CD4-positive, alpha-beta T cell (primary cell): ENCODE measurements at places on chromosomes 5 and 9.

DNA sequence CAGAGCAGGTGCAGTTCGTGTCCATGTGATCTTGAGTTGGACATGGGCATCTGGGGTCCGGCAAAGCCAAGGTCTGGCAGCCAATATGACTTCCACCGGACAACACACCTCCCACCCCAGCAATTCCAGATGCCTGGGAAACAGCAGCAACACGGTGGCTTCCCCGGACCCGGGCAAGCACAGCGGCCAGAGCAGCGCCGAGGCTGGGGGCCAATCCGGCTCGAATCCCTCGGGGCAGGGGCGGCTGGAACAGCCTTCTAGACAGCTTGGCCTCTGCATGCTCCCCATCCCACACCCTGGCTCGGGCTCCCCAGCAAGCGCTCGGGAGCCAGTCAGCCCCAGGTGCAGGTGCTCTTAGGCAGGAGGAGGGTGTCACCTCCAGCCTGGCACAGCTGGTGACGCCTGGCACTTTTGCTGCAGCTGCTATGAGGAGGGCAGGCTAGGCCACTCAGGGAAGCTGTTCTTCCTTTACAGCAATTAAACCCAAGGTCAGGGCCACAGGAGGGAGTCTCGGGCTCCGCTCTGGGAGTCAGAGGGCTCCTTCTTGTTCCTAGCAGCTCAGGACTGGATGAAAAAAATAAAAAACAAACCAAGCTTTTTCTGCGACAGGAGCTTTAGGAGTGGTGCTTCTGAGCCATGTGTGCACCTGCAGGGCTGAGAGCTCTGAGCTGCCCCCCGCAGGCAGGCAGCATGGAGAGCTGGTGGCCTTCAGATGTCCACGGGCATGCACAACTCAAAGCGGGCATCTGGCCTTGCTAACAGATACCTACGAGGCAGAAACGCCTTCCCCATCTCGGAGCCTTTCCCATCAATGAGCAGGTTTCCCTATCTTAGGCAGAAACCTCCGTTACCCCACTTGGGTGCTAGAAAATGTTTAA is 28.2 kb downstream of the DBH start:
- DNase-seq, result no peak

GRCh38 chr5:66689522-66690220 is 93.5 kb downstream of the MAST4 start:
- DNase-seq, result no peak

- DNase-seq, result no peak
Measured at GRCh38 chr5:157842787-157843186, 16.2 kb downstream of the CLINT1 start.

DNA sequence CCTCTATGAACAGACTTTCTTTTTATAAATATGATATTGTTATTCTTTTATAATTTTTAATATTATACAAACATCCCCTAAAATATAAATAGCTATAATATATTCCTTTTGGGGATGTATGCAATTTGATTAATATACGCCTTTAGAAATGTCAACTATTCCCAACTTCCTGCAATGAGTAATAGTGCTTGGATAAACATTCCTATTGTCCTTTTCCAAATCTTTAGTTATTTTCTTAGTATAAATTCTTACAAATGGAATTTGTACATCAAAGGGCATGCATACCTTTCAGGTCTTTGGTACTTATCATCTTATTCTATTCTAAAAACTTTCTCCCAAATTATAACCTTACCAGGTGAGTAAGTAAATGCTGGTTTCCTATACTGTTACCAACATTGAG is 6.2 kb downstream of the NLN start:
- DNase-seq, result no peak
